ENCODE measurements at places on chromosomes 16 and 17.

GRCh38 chr16:86928523-86929011 lies 350.2 kb downstream of the FOXL1 start:
- no peak for DNase-seq

- DNase-seq: no peak
These were observed 293.1 kb upstream of the N4BP1 start for GRCh38 chr16:48903039-48903438.

DNA sequence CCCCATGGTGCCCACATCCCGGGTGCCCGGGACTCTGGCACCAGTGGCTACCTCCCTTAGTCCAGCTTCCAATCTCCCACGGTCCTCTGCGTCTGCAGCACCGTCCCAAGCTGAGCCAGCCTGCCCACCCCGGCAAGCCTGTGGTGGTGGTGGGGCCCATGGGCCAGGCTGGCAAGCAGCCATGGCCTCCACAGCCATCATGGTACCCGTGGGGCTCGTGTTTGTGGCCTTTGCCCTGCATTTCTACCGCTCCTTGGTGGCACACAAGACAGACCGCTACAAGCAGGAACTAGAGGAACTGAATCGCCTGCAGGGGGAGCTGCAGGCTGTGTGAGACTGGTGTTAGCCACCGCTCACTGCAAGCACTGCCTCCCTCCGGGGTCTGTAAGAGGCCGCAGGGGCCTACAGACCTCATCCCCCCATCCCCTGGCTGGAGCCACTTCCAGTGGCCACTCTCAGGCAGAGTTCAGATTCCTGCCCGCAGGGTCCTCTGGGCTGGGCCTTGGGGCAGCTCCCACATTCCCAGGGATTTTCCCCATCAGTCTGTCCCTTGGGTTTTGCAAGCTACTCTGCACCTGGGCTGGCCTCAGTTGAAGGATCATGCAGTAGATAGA lies 3.9 kb upstream of the SETD1A start:
- peak; percentile 74 for DNase-seq

DNA sequence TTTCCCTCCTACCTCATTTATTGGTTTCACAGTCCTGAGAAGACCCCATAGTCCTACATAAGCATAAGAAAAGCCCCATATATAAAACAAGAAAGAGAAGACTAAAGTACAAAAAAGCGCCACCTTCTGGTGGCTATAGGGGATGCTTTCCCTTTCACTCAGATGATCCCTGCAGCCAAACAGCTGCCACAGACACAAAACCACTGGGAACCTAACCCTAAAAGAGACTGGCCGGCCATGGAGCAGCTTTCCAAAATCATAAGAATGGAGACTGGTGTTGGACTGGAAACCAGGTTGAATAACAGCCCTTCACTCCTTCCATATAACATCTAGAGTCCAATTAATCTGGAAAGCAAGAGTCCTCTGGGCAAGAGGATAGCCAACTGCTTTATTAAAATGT lies 11.4 kb downstream of the DYNC1LI2 start:
- DNase-seq: peak; percentile 58

DNA sequence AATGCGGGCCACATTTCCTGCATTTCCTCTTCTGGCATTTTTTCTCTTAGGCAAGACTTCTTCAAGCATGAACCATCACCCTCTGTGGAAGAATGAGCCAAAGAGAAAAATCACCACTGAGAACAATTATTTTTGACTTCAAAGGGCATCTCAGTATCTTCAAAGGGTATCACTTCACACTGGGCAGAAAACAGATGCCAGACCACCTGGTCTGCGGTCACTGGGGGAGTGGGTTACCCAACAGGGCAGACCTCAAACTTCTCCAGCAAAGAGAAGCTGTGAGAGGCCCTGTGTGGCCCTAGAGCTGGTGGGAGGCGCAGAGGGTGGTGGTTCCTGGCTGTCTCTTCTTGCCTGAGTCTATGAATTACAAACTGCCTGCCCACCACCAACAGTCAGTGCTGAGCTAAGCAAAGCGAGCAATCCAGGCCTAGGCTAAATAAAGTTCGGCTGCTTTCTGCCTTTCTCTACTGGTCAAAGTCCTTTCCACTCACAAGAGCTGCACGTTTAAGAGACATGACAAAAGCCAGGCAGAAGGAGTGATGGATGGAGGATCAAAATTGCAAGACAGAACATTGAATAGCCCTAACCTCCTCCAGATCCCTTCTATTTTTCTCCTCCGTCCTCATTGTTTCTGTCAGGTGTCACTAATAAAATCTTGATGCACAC lies 602.7 kb upstream of the CDH5 start:
- DNase-seq: no peak

- DNase-seq: no peak
These were observed 25.6 kb upstream of the BHLHA9 start for GRCh38 chr17:1244606-1245012.
